SJSA1 (cell line): ENCODE measurements at places on chromosomes 3 and 15.

- no peak for DNase-seq
These were observed 611.4 kb upstream of the NAALADL2 start for GRCh38 chr3:174247687-174248152.

DNA sequence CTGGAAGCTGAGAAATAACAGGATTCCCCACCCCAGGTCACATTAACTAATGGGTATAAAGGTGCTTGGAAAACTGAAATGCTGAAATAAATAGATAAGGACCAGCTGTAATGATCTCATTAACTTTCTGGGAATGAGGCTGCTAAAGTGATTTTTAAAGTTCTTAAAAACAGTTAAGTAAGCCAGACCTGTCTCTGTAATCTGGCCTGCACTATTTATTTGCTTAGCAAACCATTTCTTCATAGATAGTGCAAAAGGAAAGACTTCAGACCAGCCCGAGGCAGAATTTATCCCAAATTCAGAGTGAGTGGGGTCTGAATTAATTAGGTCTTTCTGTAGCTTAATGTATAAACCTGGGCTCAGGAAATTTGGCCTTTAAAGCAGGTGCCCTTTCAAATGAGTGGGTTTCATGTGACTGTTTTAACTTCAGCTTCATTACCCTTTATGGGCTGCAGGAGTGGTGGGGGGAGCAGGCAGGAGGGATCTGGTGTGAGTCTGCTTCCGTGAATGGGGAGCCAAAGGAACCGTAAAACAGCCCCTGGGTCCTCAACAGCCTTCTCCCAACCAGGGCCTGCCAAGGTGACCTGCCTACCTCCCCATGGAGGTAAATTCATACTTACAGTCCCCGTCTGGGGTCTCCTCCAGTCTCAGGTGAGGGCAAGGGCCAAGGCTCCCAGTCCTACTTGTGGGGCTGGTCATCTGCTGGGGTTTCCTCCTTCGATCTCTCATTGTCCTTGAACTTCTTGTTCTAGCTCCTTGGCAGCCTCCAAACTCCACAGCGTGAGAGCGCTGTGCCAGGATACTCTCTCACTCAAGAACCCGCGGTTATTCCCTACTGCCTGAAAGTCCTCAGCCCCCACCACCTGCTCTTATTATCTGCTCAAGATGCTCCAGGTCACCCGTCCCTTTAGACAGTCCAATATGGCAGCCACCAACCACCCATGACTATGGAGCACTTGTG is 31.2 kb downstream of the MAGEF1 start:
- no peak for DNase-seq

- DNase-seq, result no peak
These were observed 16.2 kb downstream of the ATP11B start for GRCh38 chr3:182809531-182809930.

GRCh38 chr3:187186801-187187421 is 10.4 kb upstream of the RTP1 start:
- DNase-seq, result peak; percentile 47

DNA sequence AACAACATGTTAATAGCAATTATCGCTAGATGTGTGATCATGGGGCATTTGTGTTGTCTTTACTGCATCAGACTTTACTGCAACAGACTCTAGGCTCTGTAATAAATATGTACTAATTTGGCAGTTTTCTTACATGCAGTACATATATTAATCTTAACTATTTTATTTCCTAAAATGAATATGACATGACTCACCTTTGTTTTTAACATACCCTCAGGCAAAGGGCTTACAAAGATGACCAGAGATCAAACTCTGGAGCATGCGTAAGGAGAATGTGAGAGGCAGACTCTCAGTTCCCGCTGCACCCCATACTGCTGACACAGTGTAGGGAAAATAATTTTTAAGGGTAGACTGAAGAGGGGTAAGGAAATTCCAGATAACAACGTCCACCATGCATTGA is 7.2 kb upstream of the FAM174B start:
- no peak for DNase-seq

- peak; percentile 4 for DNase-seq
These were observed 374.2 kb downstream of the PLCL2 start for GRCh38 chr3:17258823-17259436.

GRCh38 chr15:40354408-40355171 is 3.4 kb upstream of the DISP2 start:
- no peak for DNase-seq

GRCh38 chr3:140629357-140630137 is 48.3 kb upstream of the TRIM42 start:
- no peak for DNase-seq

DNA sequence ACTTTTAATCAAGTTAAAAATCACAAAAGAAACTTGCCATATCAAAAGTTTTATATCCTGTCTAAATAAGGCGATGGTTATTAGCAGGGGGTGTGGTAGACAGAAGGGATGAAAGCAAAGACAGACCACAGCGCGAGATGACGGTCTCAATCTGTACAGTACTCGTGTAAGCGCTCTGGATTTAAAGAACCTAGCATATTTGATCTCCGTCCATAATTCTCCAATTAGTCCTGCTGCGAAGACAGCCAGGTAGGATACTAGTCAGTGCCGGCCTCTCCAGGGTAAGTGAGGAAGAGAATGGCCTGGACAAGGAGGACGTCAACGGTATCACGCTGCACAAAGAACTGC is 701 bp downstream of the SGO1 start:
- peak; percentile 29 for DNase-seq

DNA sequence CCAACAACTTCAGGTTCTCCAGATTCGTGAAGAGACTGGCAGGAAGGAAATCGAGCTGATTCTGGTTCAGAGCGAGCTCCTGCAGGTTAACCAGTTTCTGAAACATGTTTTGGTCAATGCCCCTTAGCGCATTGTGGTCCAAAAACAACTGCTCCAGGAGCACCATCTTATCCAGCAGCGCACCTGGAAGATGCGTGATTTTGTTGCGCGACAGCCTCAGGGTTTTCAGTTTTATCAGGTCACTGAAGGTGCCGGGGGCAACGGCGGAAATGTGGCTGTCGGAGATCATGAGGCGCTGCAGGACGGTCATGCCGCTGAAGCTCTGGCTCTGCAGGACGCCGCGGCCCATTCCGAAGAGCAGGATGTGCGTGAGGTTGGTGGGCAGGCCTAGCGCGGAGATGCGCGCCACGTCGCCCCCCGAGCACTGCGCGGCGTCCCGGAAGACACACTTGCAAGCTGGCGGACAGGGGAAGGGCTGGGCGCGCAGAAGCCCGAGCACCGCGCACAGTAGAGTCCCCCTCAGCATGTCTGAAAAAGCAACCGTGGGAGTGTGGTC is 1.2 kb downstream of the GP5 start:
- DNase-seq, result no peak
